Stimulated activated CD8-positive, alpha-beta memory T cell treated with anti-CD3 and anti-CD28 coated beads, Interleukin-4, amount 100 ng/mL, for 1 hour (primary cell): ENCODE measurements at places on chromosomes 7 and 10.

DNA sequence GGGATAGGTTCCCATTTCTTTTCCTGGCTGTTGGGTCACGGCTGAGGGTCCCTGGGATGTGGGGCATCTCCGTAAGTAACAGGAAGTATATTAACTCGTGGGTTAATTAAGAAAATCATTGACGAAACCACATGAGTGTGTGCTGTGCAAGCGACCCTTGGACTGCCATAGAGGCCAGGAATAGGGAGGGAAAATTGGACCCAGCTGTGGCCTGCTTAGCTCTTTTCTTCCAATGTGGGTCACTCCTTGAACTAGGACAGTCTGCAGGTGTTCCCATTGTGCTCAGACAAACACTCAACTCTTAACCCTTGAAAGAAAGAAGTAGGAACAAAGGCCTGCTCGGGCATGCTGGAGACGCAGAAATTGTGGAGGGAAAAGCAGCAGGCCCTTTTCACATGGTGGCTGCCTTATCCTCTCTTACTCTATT is 25.6 kb upstream of the PLEKHA1 start:
- DNase-seq = no peak

- DNase-seq = no peak
These were observed 14.4 kb downstream of the COL28A1 start for GRCh38 chr7:7521259-7521658.

- DNase-seq = no peak
These were observed 615 bp upstream of the CNTNAP2 start for GRCh38 chr7:146115851-146116520.

DNA sequence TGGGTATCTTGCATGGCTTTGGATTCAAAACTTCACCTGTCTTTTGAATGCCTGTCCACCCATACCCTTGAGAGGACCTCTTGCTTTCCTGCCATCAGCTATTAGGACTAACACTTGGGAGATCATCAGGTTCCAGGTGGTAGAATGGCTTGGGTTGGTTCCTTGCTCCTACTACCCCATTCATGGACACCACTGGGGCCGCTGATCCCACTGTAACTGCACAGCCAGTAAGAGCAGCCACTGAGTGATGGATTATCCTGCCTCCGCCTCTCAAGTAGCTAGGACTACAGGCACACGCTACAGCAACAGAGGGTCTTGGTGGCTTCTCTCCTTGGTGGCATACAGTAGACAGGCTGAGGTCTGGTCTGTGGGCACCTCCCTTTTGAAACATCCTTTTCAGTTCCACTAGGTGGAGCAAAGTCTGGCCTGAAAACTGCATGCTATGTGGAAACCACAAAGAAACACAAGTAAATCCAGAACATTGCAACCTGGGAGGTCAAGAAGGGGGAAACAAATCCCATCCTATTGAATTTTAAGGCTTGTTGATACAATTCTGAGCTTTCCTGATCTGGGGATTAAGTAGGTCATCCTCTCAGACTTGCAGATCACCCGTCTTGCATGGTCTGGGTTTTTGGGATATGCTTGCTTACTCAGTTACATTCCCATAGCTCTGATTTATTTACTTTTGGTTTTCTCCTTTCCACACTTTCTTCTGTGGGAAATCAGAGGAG is 9.4 kb downstream of the WBP1L start:
- no peak for DNase-seq

GRCh38 chr10:108848046-108848445 is 1075.3 kb downstream of the XPNPEP1 start:
- no peak for DNase-seq

DNA sequence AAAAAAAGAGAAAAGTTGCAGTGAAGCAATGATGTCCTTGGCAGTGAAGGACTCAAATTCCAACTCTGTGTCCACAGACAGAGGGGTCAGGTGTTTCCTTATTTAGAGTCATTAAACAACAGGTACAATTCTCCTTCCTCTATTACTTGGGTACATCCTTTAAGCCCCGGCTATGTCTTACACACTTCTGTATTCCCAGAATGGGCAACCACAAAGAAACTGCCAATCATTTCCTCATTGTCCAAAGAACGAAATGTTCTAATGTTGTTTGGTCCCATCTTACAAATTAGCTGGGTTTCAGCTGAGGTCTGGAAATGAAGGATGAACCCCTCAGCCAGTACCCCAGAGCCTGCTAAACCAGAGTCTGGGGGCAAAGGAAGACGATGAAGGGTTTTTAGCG is 59.5 kb downstream of the GRB10 start:
- DNase-seq = no peak

DNA sequence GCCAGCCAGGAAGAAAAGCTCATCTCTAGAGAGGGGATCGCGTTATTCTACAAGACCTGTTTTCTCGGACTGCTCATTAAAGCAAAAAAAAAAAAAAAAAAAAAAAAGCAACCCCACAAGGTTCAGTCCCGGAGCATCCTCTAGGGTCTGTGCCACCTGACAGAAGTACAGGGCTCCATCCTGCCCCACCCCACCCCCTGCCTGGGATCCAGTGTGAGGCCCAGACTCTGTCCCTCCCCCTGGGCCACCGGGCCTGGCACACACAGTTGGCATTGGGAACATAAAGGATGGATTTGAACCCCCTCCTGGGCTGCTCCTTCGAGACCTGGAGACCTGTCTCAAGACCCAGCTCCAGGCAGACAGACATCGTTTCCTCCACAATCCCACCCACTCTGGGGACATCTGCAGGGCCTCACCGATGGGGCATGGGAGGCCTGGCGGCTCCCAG is 688 bp downstream of the ORAI2 start:
- DNase-seq = no peak

GRCh38 chr7:64869912-64870562 is 33.0 kb upstream of the ZNF273 start:
- no peak for DNase-seq

DNA sequence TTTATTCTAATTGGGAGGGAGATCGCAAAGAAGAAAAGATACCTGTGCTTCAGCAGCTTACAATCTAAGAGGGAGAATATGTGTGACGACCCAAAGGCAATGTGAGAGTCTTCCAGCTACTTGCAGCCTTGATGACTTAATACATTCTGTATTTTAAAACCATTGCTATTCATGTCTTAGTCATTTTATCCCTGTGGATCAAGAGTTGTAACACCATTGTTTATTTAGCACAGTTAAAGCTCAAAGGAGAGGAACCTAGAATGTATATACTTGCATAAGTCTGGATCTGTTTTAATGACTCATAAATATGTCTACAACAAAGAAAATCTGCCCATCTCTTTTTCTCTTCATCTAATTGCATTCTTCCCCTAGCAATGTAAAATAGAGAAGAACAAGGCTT is 117.9 kb upstream of the DLX6 start:
- DNase-seq = no peak

DNA sequence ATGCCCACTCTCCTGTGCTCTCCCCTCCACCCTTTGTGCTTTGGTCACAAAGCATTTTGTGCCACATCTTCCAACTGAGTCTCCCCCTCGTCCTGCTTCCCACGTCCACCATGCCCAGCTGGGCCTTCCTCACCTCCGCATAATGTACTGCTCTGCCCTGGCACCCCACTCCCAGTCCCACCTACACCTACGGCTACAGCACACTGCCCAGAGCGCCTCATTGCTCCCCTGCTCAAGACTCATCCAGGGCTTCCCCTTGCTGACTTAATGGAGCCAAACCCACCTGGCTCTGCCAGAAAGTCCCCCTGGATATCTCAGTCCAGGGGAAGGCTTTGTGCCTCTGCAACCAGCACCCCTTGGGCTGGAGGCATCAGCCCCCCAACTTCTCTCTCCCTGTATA is 299.2 kb upstream of the ZMIZ1 start:
- no peak for DNase-seq

GRCh38 chr10:5478694-5479305 is 20.6 kb downstream of the CALML5 start:
- DNase-seq = no peak

- no peak for DNase-seq
These were observed 28.5 kb downstream of the GSDME start for GRCh38 chr7:24728503-24729364.

DNA sequence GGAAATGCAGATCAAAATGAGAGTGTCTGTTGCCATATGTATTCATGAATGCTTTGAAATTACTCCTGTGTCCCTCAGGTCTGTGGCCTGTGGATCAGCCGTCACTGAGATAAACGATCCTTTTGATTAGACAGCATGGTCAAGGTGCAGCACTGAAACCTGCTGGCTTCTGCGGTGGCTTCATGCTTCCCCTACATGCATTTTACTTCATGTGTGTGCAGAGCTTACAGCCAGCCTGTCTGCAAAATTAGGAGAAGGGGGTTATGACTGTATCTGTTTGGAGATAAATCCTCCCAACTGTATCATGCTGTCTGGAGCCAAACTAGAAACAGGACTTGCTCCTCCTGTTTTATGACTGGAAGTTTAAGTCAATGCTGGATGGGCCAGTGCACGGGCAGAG is 71.0 kb upstream of the PLPP4 start:
- DNase-seq = no peak

- DNase-seq = no peak
These were observed 128.9 kb downstream of the CELF2 start for GRCh38 chr10:11146402-11147171.

DNA sequence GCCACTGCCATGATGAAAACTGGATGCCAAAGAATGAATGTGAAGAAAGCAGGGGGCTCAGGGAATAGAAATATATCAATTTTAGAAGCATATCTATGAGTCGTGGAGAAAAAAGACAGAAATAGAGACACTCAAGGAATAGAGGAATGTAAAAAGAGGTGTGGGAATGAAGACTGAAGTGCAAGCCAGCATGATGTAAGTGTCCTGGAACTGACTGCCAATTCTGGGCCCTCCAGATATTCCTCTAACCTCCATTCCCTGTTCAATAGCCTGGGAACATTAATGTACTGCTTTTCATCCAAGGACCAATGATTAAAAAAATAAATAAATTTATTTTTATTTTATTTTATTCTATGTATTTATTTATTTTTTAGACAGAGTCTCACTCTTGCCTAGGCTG is 40.6 kb downstream of the NEBL start:
- DNase-seq = no peak

GRCh38 chr10:22002591-22003176 is 846 bp downstream of the DNAJC1 start:
- no peak for DNase-seq

- no peak for DNase-seq
These were observed 55.4 kb upstream of the SEC61G start for GRCh38 chr7:54814401-54814800.

DNA sequence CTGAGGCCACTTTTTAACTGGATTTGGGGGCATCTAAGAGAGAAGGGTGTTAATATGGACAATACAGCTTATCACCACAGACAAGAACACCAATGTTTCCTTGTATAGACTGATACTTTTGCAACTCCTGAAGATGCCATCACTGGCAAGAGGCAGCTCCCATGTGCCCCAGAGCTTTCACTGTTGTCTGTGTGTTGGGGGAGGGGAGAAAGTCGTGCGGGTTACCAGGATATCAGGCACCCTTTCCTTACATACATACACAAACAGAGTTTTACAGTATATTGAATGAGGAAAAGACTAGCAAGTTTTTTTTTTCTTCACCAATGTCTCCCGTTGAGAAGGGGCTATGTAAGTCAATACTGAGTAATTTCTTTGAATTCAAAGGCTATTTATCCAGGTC is 4.1 kb upstream of the DLX6 start:
- no peak for DNase-seq

DNA sequence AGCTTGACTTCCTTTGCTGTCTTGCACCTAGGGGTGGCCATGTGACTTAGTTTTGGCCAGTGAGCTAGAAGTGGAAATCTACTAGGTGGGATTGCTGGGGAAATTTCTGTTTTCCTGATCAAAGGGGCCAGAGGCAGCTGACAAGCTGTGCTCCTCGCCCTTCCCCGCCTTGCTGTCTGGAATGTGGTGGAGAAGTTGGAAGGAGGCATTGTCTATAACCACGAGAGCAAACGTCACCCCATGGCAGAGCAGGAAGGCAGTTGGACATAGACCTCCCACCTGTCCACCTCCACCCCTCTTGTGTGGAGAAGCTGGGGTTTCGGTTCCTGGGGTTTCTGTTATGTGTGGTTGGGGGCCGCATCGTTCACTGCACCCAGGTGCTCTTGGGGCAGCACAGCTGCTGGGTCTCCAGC is 7.3 kb downstream of the SFRP5 start:
- DNase-seq = no peak

DNA sequence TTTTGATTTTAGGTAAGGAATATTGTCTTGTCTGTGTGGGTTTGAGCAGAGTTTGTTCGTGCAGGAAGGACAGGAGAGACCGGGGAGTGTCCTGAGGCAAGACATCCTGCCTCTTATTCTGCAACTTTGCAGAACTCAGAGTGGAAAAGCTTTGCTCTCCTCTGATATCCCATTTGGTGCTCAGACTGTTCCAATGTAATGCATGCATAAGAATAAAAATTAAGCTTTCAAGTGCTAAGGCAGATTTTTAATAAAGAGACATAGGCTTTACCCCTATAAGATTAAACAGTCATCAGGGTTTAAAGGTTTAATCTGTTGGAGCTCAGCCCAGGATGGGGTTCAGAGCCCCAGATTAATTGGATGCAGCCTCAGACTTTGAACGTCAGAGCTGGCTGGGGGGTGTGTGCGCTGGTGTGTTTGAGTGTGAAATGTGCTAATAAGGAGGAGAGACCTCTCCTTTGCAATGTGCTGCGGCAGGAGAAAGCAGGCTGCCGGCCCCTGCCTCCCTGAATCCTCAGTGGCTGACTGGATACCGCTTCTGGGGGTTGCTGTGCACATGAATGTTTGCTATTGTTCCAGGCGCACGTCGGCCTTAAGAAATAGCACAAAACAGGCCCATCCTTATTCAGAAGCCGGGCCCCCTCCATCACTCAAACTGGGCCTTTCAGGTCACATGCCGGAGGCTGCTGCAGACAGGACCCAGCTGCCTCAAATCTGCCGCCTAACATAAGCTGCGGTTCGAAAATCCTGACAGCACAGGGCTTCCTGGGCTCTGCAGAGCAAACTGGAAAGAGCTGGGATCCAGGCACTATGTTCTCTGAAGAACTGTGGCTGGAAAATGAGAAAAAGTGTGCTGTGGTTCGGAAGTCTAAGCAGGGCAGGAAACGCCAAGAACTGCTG is 84.1 kb upstream of the PRR15 start:
- DNase-seq = no peak

- DNase-seq = no peak
These were observed 114.8 kb upstream of the ADO start for GRCh38 chr10:62689712-62690111.

- DNase-seq = no peak
These were observed 47.4 kb upstream of the COMTD1 start for GRCh38 chr10:75283078-75283670.

- no peak for DNase-seq
These were observed 680.4 kb upstream of the POM121L12 start for GRCh38 chr7:52355053-52355452.

DNA sequence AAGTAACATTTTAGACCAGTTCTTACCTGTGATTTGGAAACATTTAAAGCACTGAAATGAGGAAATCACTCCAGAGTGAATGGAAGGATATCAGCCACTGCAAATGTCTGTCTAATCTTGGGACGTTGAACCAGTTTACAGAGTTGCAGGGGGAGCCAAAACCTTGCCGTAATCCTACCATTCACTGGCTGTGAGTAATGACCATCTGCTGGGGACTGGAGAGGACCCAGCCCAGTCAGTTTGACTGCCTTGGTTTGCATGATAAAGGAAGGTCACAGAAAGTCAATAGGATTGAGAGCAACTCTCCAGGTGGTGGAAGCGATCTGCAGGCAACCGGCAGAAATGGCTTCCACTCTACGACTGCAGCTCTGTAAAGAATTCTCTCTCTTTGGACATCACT is 167.2 kb downstream of the AKR1D1 start:
- no peak for DNase-seq

- DNase-seq = no peak
These were observed 54.7 kb downstream of the EMX2 start for GRCh38 chr10:117597216-117597615.

- no peak for DNase-seq
These were observed 10.6 kb downstream of the SEC61A2 start for GRCh38 chr10:12140038-12140437.

- no peak for DNase-seq
These were observed 47.5 kb upstream of the KIF5B start for GRCh38 chr10:32103721-32104120.
